ENCODE measurements at places on chromosomes 16 and 17. TPM values are rescaled to one million over a fixed set of nuclear protein-coding genes. Genes with fewer than 3 reads are reported as not detected.

Gene BCAR1
- total RNA-seq, result not detected

Gene ANKFN1
- total RNA-seq, result not detected

Gene LITAFD
- not detected for total RNA-seq

Gene ALOX12B
- total RNA-seq, result 0.31 TPM

Gene SLC12A3
- not detected for total RNA-seq

Gene KRTAP4-4
- not detected for total RNA-seq

Gene TEKT5
- not detected for total RNA-seq

Gene TMEM204
- 73.5 TPM for total RNA-seq

Gene IL17C
- not detected for total RNA-seq

Gene ANKRD40CL
- total RNA-seq, result not detected

Gene HCRT
- total RNA-seq, result not detected

Gene CTRB1
- not detected for total RNA-seq

Gene GGT6
- not detected for total RNA-seq

Gene PSMB3
- 294 TPM for total RNA-seq

Gene TUBG2
- total RNA-seq, result 6.7 TPM

Gene TOX3
- total RNA-seq, result not detected

Gene HEATR9
- 0.17 TPM for total RNA-seq

Gene PRCD
- not detected for total RNA-seq

Gene PRSS8
- total RNA-seq, result not detected

Gene VMO1
- not detected for total RNA-seq

Gene TNS4
- total RNA-seq, result 3.5 TPM

Gene SEZ6L2
- not detected for total RNA-seq

Gene CDH8
- total RNA-seq, result not detected

Gene KRT32
- not detected for total RNA-seq

Gene HLF
- total RNA-seq, result 0.65 TPM

Gene RUNDC3A
- total RNA-seq, result 0.10 TPM

Gene PYDC1
- not detected for total RNA-seq

Gene ENPP7
- not detected for total RNA-seq

Gene SLFN5
- 199 TPM for total RNA-seq

Gene TLCD3A
- 5.8 TPM for total RNA-seq

Gene LPO
- not detected for total RNA-seq

Gene DDX52
- total RNA-seq, result 27.7 TPM

Gene AKAP1
- 29.7 TPM for total RNA-seq

Gene AMDHD2
- 45.8 TPM for total RNA-seq

Gene DBF4B
- 32.9 TPM for total RNA-seq

Gene TP53
- 154 TPM for total RNA-seq

Gene TBC1D3I
- total RNA-seq, result 0.72 TPM

Gene DNASE1L2
- total RNA-seq, result 3.4 TPM

Gene MAPT
- total RNA-seq, result 0.46 TPM

Gene KRT16
- total RNA-seq, result not detected

Gene HS3ST2
- total RNA-seq, result not detected

Gene MEOX1
- total RNA-seq, result 5.1 TPM

Gene RPRML
- not detected for total RNA-seq

Data from activated CD4-positive, alpha-beta T cell treated with anti-CD3 and anti-CD28 coated beads, Interleukin-2, amount 10 ng/mL, durations not matched to agents 7 days and 5 days (primary cell).